ENCODE measurements at places on chromosomes 1 and 21.

DNA sequence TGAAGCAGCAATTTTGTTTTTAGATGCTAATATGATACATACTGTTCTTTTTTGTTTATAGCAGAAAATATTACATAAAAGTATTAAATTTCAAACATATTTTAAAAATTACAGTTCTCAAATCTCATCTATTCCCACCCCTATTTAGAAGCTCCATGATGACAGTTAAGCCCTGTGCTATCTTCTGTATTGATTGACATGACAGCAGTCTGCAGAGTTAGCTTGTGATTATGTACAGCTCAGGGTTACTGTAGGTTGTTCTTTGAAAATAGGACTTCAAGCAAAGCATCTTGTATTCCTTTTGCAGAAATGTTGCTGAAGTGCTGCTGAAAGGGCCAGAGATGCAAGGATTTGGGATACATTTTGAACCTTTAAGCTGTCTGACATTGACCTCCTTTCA is 8.2 kb downstream of the GPSM2 start:
- DNase-seq, result no peak

- DNase-seq, result no peak
Measured at GRCh38 chr1:225724251-225724650, 53.4 kb upstream of the SRP9 start.

DNA sequence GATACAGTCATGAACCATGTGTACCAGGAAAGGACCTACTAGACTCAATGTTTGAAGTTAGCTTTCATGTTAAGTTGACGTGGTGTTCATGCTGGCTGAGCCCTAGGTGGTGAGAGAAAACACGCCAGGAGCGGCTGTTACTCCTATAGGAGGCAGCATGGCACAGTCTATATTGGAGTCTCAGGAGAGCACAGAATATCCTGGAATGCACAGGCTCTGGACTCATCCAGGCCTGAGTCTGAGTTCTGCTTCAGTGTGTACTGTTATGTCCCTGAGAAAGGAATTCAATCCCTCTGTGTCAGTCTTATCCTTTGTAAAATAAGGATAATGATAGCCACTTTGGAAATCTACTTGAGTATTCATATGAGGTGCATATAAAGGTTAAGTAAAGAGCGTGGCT is 41.2 kb downstream of the DPT start:
- DNase-seq, result no peak

DNA sequence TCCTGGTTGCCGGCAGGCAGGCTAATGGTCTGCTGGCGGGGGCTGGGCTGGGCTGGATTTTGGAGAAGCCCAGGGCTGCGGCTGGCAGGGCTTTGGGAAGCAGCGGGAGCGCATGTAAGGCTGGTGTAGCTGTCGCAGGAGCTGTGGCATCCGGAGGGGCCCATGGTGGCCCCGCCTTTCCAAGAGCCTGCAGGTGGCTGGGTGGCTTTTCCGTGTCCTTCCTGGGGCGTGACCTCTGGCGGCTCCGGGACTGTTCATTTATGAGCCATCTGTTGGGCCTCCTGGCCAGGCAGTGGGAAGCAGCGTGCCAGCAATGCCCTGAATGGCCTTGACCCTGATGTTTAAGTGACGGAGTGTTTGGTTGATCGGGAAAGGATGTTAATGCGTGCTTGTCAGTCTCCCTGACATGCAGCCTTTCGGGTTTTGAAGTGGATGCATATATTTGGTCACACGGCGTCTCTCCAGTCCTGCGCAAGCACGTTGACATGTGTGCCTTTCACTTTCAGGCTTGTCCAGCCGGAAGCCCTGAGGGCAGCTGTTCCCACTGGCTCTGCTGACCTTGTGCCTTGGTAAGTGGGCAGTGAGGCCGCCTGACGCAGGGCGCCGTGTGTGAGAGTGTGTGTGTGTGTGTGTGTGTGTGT is 38.5 kb downstream of the AGPAT3 start:
- no peak for DNase-seq

GRCh38 chr1:14599183-14599791 is 802 bp downstream of the KAZN start:
- DNase-seq, result no peak

- no peak for DNase-seq
Measured at GRCh38 chr1:111880881-111881837, 108.3 kb downstream of the KCND3 start.

DNA sequence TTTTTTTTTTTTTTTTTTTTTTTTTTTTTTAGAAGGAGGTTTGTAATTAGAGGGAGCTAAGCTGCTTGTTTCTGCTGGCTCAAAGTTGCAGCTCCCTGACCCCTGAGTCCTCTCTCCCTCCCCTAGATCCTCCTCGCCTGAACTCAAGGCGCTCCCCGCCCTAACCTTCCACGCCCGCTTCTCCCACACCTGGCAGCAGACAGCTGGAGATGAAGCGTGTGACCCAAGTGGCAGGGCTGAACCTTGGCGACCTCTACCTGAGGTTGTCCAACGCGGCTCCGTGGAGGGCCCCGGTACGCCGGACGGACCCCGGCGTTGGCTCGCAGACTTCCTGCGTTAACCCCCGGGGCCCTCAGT is 795 bp downstream of the NGF start:
- no peak for DNase-seq

GRCh38 chr1:218273762-218274479 is 11.2 kb upstream of the RRP15 start:
- no peak for DNase-seq
